ENCODE measurements at places on chromosomes 2 and 18.

GRCh38 chr18:76459687-76460350 is 35.2 kb downstream of the ZNF516 start:
- DNase-seq, result no peak

GRCh38 chr2:102603904-102604303 is 15.4 kb upstream of the SLC9A2 start:
- no peak for DNase-seq

DNA sequence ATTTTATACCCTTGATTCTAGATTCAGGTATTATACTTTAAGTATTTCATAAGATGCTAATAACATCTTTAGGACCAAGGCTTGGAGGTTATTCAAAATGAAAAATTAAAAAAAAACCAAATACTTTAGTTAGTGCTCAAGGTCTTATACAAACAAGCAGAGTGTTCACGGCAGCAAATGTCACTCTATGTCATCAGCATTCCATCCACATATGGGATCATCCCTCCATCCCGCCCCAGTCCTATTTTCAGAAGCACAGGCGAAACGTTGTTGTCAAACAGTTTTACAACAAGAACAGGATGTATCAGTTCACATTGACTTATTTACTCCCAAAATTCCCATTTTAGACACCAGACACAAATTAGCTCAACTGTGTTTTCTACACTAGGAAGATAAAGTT is 83.7 kb downstream of the DSEL start:
- DNase-seq, result no peak

GRCh38 chr18:48922801-48923730 is 27.7 kb downstream of the SMAD7 start:
- DNase-seq, result no peak

DNA sequence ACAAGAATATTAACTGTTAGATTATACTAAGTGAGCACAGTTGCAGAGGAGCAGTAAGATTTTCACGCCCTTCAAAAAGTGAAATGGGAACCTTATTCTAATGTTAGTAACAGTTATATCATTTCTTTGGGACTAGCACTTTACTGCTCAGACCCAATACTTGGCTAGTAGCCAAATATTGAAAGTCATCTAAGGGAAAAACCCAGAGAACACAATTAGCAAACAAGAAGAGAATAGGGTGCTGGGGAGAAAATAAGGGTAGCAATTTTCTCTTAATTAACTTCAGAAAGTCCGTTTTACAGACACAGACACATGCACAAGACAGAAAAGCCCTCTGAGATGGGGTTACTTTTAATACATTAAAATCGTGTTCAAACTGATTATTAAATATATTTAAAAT is 71.8 kb downstream of the ID2 start:
- no peak for DNase-seq

GRCh38 chr18:42141439-42141838 is 186.4 kb downstream of the PIK3C3 start:
- no peak for DNase-seq

DNA sequence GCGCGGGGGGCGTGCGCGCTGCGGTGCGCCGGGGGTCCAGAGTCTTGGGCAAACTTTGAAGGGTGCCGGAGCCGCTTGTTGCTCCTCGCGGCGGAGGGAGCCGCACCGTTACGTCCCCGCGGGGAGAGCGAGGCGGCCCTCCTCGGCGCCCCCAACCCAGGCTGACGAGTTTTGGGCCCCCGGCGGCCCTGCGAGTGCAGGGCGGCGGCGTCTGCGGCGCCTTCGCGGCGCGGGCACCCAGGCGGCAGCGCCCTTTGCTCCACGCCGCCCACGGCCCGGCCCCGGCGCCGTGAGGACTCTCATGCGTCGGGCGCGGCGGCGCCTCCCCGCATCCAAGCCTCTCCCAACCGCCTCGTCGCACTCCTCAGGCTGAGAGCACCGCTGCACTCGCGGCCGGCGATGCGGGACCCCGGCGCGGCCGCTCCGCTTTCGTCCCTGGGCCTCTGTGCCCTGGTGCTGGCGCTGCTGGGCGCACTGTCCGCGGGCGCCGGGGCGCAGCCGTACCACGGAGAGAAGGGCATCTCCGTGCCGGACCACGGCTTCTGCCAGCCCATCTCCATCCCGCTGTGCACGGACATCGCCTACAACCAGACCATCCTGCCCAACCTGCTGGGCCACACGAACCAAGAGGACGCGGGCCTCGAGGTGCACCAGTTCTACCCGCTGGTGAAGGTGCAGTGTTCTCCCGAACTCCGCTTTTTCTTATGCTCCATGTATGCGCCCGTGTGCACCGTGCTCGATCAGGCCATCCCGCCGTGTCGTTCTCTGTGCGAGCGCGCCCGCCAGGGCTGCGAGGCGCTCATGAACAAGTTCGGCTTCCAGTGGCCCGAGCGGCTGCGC is 814 bp downstream of the FZD7 start:
- no peak for DNase-seq

DNA sequence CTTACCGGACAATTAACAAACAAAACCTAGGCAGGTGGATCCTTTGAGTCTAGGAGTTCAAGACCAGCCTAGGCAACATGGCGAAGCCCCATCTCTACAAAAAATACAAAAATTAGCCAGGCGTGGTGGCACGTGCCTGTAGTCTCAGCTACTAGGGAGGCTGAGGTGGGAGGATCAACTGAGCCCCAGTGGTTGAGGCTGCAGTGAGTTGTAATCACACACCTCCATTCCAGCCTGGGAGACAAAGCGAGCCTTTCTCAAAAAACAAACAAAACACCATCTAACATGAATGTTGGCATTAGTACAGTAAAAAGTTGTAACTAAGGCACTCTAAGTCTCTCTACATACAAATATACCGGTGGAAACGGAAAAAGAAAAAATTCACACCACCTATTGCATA is 5.3 kb downstream of the SP3 start:
- DNase-seq, result no peak

DNA sequence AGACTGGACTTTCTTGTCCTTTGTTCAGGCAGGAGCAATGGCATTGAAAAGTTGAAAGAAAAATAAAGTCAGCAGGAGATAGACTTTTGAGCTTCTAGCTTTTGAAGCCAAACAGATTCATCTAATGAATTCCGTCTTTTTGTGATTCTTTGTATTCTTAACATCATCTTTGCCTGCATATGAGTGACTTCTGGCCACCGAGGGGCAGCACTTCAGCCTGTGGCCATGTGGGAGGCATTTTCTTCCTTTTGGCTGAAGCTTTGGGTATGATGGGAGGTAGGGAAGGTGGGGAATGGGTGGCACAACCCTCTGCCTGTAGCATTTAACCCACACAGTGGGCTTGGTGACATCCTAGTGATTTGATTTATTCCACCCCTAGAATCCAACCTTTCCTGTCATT is 220.6 kb downstream of the SETBP1 start:
- DNase-seq, result no peak

- DNase-seq, result no peak
These were observed 294.5 kb downstream of the PRKCE start for GRCh38 chr2:45946023-45946422.

- no peak for DNase-seq
These were observed 71.9 kb downstream of the WDR7 start for GRCh38 chr18:56723068-56723467.

DNA sequence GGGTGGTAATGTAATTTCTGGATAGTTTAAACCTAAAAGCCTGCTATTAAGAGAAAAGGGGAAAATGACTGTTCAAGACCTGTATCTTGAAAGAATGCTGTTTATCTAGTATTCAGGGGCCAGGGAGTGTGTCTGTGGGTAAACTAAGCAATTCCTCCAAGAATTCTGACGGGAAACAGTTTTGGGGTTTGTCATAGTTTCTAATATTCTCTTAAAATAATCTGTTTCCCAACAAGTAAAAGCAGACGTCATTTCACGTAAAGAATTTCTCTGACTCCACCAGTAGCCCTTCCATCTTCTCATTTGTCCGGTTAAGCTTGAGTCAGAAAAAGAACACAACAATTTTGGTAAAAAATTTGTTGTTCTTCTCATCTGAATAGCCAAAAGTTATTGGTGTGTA is 232.1 kb upstream of the EPAS1 start:
- no peak for DNase-seq

DNA sequence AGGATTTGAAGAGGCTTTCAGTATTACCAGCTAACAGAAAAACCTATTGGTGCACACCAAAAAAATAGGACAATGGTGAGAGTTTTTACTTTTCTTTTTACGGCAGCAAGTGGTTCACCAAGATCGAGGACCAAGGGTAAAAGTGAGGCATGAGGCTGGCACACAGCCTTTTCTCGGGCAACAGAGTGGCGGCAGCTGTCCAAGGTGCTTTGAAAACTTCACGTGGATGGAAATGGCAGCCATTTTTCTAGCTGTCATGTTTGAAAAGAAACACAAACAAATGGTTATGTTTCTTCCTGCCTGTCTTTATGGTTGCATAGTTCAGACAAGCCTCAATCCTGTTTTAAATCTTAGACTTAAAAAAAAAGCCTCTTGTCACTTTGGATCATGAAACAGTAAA is 812.5 kb upstream of the CHAC2 start:
- DNase-seq, result no peak

DNA sequence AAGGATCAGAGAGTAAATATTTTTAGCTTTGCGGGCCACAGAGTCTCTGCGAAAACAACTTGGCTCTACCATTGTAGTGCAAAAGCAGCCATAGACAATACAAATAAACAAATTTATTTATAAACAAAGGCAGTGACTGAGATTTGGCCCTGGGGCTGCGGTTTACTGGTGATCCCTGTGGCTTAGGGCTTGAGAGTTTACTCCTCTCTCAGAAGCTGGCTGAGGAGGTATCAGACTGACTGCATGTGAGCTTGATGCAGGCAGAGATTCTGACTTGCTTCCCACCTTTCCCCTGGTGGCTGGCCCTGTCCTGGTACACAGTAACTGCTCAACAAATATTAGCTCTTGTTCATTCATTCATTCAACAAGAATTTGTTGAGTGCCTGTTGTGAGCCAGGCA is 81.5 kb downstream of the PRKCE start:
- DNase-seq, result no peak

DNA sequence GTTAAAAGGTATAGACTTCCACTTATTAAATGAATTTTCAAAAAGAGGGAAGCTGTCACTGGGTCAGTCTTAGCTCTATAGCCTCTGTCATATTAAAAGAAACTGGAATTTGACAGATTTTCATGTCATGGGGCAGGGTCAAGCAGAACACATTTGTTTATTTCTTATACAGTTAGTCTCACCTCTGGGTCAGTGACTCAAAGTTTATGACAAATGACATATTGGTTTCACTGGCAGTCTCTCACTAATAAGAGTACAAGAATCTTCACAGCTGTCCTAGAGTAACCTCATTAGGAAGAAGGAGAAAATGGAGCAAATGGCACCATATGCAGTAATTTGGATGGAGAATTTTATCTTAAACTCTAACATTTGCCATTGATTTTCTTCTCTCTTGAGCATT is 63.2 kb downstream of the MBD2 start:
- no peak for DNase-seq

GRCh38 chr2:175207741-175208438 is 26.4 kb upstream of the ATP5MC3 start:
- no peak for DNase-seq

- no peak for DNase-seq
These were observed 83.6 kb downstream of the LTBP1 start for GRCh38 chr2:33030326-33030725.

GRCh38 chr2:274503-274902 is 9.8 kb downstream of the ACP1 start:
- no peak for DNase-seq

- DNase-seq, result no peak
These were observed 33.4 kb upstream of the CNOT11 start for GRCh38 chr2:101219246-101219645.

GRCh38 chr2:187574969-187575750 is 20.9 kb upstream of the TFPI start:
- DNase-seq, result no peak

GRCh38 chr18:49127471-49128190 is 176.9 kb upstream of the SMAD7 start:
- no peak for DNase-seq

GRCh38 chr2:169727065-169727464 is 6.6 kb upstream of the KLHL23 start:
- DNase-seq, result no peak

DNA sequence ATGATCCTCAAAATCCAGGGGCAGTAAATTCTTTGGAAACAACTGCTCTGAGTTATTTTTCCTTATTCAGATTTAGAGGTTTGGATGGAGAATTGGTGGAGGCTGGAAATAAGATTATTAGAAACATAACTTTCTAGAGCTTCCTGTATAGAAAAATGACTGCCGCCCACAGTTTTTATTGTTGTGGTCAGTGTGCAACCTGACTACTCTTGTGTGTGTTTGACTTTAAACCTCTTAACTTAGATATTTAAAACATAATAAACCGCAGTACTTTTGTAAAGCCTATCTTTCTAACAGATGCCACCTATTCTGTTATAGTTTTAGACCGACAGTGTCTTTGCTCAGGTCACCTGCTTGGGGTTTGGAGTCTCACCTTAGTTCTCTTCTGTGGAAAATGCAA is 115.4 kb upstream of the BCL2L11 start:
- no peak for DNase-seq

- DNase-seq, result no peak
These were observed 869.4 kb upstream of the ID2 start for GRCh38 chr2:7812231-7812995.

GRCh38 chr2:239165206-239165831 is 235.5 kb downstream of the HDAC4 start:
- no peak for DNase-seq

DNA sequence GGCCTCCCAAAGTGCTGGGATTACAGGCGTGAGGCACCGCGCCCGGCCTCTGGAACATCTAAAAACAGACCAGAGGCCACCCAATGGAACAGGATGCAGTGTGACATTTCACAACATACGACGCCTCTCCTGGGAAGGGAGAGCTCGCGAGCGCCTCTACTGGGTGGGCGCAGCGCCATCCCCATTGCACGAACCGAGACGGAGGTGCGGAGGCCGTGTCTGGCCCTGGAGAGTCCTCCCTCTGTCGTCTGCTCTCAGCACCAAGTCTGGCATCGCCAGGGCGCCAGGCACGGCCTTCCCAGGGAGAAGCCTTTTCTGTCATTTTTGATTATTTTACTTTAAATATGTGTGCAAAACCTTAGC is 9.4 kb upstream of the GBX2 start:
- DNase-seq, result no peak

DNA sequence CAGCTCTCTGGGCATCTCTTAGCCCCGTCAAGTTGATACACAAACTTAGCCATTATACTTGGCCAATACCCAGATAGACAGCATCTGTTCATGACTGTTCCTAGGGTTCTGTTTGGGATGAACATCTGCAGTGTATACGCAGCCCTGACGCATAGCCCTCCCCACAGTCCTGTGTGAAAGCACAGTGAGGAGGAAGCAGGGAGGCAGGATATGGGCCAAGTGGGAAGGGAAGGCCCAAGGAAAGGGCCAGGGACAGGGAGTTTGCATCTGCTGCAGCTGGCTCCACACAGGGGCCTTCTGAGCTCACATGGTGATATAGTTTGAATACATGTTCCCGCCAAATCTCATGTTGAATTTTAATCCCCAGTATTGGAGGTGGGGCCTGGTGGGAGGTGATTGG is 80.2 kb downstream of the CMPK2 start:
- DNase-seq, result no peak

All from stimulated activated CD4-positive, alpha-beta T cell treated with anti-CD3 and anti-CD28 coated beads, TNF-alpha, amount 100 ng/mL, for 24 hours (primary cell).